ENCODE measurements at places on chromosomes 4 and X.

DNA sequence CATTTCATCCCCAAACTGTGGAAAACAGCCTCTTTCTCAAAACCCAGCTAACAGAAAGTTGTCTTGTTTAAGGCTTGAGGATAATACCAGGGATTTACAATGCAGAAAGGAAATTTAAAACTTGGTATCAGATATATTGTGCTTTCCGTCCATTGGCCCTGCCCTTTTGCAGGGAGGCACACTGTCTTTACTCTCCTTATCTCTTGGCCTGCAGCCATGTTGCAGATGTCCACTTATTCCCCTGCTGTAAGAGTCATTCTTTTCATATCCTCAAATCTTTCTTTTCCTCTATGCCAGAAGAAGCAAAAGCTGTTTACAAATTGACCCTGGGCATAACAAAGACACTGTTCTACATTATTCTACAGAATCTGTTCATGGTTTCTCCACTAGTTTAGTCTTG lies 75.6 kb upstream of the DYNLT3 start:
- DNase-seq, result no peak

DNA sequence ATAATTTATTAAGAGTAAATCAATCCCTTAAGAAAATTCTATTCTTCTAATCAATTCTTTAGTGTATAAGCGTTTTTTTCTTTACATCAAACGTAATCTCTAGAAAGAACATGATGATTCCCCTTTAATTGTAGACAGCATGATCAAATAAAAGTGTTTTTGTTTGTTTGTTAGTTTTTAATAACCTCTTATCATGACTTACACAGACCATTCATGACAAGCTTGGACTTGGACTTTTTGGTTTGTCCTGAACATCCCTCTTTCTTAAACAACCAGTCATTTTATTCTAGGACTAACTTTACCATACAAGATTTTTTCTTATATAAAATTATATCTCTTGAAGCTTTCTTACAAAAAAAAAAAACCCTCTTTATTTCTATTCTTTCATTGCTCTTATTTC lies 344.6 kb upstream of the SPOCK3 start:
- DNase-seq, result no peak

DNA sequence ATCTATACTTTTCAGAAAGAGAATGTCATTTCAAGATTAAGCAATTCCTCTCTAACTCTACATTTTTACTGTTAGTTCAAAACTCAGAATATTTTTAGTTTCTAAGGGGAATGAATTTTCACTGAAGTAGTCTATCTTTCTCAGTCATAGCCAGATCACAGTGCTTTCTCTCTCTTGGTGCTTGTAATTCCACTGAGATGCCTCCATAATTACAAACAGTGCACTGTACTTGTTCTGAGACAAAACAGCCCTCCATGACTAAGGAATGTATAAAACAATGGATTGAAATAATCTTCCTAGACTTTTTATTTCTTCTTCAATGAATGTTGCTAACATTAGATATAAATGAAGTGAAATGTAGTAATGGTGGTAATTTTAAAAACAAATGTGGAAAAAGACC lies 603.2 kb upstream of the FAM241A start:
- no peak for DNase-seq

- no peak for DNase-seq
These were observed 153.4 kb downstream of the BMPR1B start for GRCh38 chr4:94911106-94911505.

DNA sequence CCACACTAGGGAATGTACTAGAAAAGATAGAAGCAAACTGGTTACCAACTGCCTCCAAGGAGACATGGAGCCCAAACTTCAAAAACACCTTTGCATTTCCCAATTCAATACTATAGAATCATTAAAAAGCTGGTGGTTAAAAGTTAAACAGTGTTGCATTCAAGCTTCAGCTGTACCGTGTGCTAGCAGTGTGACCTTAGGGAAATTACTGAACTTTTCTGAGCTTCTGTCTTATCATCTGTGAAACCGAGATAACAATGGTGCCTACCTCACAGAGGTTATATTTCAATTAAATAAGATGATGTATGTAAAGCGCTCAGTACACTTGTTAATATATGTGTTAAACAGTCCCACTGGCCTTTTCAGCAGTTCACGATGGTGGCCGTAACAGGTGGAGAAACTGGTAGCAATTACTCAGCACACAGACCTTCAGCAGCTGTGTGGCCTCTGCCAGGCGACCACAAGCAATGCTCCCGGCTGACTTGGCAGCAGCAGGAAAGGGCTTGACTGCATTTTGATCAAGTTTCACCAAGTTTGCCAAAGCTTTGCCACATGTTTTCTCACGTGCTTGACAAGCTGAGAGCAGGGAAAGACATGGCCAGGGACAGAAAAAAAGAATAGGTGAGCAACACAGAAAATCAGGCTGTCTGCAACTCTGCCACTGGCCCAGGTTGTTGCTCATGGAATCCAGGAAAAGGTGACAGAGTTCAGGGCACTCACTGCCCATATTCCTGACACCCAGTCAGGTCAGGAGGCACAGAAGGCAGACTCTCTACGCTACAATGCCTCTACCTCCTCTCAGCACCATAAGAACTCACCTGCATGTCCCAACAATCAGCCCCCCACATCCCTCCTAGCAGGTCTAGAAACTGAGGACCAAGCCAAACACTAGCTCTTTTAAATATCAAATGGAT lies 72.1 kb downstream of the PARM1 start:
- DNase-seq, result no peak

GRCh38 chrX:44997282-44997812 lies 124.4 kb downstream of the KDM6A start:
- no peak for DNase-seq

- no peak for DNase-seq
These were observed 65.8 kb upstream of the SLC4A4 start for GRCh38 chr4:71272976-71273375.

DNA sequence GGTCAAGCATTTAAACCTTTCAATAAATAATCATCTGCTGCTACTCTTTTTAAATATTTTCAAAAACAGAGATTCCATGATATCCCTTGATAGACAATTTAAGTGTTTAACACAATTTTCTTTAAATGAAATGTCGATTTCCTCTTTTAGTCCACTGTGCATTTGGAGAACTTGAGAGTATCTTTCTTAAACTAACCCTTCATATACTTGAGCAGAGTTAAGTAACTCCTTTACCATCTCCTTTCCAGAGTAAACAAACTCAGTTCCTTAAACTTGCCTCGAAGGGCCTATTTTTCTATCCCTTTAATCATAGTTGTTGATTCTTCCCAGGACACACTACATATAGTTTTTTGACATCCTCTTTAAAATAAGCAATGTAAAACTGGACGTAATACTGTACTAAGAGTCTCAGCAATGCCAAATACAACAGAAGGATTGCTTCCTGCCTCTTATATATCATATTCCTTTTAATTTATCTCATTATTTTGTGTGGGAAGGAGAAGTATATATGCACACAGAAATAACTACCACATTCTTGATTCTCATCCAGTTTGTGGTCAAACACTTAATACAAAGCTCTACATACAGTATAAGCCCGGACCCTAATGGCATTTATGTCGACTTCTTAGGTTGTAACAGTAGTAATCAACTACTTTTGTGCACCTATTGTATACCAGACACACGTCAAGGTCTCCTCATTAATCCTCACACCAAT lies 22.8 kb downstream of the RAB28 start:
- no peak for DNase-seq
